ENCODE measurements at places on chromosomes 4 and X. TPM values are rescaled to one million over a fixed set of nuclear protein-coding genes. Genes with fewer than 3 reads are reported as not detected.

The FRMPD3 gene
- not detected for total RNA-seq

The ARHGEF38 gene
- total RNA-seq, result not detected

The BEX5 gene
- total RNA-seq, result 0.29 TPM

The EDA2R gene
- total RNA-seq, result 16.1 TPM

The OTC gene
- total RNA-seq, result not detected

The PPP2R2C gene
- total RNA-seq, result not detected

The NKX1-1 gene
- not detected for total RNA-seq
